NCI-H748 treated with DMSO at 0.1 percent for 48 hours (cell line): ENCODE measurements at places on chromosomes 3 and 15.

DNA sequence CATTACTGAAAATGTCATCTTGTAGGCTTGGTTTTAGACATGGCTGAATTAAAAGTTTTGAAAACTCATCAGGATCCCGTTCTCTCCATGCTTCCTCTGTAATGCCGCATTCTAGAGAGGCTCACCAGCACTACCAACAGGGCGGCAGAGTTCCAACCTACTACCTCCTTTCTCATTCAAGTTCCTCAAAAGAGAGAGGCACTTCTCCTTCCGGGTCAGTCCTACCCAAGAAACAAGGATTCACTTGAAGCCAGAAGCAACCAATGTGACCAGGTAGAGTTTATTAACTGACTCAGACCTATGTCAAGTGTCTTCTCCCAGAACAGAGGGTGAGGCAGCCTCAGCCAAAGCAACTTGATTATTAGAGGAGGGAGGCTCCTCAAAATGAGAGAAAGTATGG is 59.8 kb upstream of the GYG1 start:
- DNase-seq = no peak

GRCh38 chr3:61574854-61575253 is 13.5 kb downstream of the PTPRG start:
- DNase-seq = no peak

DNA sequence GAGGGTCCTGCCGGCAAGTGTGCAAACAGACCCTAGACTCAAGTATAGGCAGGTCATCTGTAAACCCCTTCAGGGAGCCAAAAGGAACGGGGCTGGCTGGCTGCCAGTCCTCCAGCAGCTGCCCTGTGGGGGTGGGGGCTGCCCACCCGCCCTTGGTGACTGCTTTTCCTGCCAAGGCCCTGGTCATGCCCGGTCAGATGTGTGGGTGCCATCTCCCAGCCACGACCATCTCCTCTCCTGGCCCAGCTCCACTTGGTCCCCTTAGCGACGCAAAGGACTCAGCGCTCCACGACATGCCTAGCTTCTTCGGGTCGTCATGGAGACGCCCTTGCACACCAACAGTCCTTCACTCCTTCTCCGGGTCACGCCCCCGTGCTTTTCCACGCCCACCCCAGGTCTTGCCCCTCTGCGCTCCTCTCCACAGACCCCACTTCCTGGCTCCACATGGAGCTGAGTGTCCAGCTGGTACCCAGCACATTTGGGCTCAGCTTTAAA is 2.4 kb downstream of the MUC4 start:
- DNase-seq = no peak

DNA sequence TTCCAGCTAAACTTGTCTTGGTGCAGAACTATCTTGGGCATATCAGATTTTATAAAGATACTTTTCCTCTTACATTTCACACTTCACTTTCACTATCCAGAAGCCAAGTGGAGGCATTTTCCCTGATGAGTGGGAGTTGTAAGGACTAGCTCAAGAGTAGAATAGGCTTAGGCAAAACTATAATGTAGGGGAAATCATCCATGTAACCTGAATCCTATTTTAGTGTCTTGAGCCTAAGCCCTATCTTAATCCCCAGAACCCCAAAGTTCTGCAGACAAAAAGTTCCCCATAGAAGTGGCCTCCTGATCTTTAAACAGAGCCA is 42.2 kb upstream of the CD47 start:
- no peak for DNase-seq
